Esophagus squamous epithelium (tissue), 5 donors: ENCODE measurements at places on chromosomes 6 and 20.
A peak's percentile ranks its signal among the peaks of the same experiment; 100 is the strongest.

- DNase-seq, result no peak
- H3K4me3 ChIP-seq, result peak overlapping the region; percentile 62
- peaks cover 51% of the 10 kb centered on the region for H3K4me1 ChIP-seq
- H3K27ac ChIP-seq, result peak overlapping the region; percentile 80
- no peaks in the 10 kb centered on the region for H3K36me3 ChIP-seq
Observed at GRCh38 chr6:31462026-31462963, 35.6 kb upstream of the MICB start.

DNA sequence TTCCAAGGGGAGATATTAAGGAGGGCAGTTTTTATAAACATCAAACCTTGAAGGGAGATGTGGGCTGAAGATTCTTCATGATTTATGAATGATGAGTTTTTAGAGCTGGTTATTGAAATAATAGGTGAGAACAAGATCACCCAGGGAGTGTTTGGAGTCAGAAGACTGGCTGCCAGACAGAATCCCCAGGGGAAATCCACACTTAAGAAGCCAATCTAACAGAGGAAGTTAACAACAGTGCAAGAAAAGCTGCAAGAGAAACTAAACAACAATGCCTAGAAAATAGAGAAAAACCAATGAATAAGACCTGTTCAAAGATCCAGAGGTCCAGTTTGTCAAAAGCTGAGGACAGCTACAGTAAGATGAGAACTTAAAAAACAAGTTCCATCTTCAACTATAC lies 167.9 kb upstream of the MAN1A1 start:
- no peaks in the 10 kb centered on the region for H3K27me3 ChIP-seq
- H3K4me3 ChIP-seq, result no peak overlapping the region
- no peak for DNase-seq
- no peaks in the 10 kb centered on the region for H3K4me1 ChIP-seq
- no peaks in the 10 kb centered on the region for H3K36me3 ChIP-seq

DNA sequence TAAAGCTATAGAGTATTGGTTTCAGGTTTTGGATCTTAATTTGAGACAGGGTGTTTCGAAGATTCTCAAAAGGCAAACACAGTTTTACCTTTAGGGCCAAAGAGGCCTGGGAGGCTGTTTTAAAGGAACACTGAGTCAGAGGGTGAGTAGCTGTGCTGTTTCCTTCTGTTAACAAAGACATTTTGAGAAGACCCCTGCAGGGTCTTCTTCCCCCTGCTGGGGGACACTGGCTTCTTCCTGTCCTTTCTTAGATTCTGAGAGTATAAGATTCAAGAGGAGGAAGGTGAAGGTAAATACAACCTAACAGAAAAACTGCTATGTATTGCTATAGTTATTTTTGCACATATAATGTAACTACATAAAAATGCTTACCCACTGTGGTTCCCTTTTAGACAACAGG lies 19.0 kb downstream of the HS3ST5 start:
- no peak overlapping the region for H3K4me3 ChIP-seq
- H3K4me1 ChIP-seq, result no peaks in the 10 kb centered on the region
- no peak overlapping the region for H3K27ac ChIP-seq
- no peak for DNase-seq
- H3K36me3 ChIP-seq, result no peaks in the 10 kb centered on the region
- no peaks in the 10 kb centered on the region for H3K27me3 ChIP-seq

GRCh38 chr20:50253101-50253500 lies 62.5 kb downstream of the CEBPB start:
- no peaks in the 10 kb centered on the region for H3K27me3 ChIP-seq
- H3K36me3 ChIP-seq, result no peaks in the 10 kb centered on the region
- no peak overlapping the region for H3K27ac ChIP-seq
- peaks cover 16% of the 10 kb centered on the region for H3K4me1 ChIP-seq
- no peak overlapping the region for H3K4me3 ChIP-seq
- no peak for DNase-seq

- no peaks in the 10 kb centered on the region for H3K4me1 ChIP-seq
- H3K4me3 ChIP-seq, result no peak overlapping the region
- H3K36me3 ChIP-seq, result no peaks in the 10 kb centered on the region
- no peak for DNase-seq
- H3K27ac ChIP-seq, result no peak overlapping the region
Observed at GRCh38 chr6:9830808-9831207, 584.1 kb downstream of the TFAP2A start.

DNA sequence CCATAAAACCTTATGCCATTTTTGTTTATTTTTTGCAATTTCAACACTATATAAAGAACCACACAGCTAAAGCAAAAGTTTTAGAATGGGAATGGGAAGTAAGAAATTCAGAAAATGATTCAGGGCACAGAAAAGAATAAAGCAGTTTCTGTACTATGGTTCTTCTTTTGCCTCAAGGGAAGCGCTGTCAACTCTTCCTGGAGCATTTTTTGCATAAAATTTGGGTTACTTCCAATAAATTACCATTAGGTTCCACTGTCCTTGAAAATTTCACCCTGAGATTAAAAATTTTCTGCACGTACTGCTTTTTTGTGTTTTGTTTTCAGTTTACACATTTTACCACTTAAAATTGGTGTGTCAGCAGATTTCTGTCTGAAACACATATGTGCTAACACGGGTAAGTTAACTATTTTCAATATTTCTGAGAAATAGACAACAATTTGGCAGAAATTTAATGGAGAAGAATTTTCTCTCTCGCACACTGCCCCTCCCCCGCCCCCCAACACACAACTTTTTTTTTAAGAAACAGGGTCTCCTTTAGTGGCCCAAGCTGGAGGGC lies 79.6 kb downstream of the ADAT2 start:
- H3K4me3 ChIP-seq, result no peak overlapping the region
- H3K36me3 ChIP-seq, result no peaks in the 10 kb centered on the region
- H3K27ac ChIP-seq, result no peak overlapping the region
- no peaks in the 10 kb centered on the region for H3K27me3 ChIP-seq

DNA sequence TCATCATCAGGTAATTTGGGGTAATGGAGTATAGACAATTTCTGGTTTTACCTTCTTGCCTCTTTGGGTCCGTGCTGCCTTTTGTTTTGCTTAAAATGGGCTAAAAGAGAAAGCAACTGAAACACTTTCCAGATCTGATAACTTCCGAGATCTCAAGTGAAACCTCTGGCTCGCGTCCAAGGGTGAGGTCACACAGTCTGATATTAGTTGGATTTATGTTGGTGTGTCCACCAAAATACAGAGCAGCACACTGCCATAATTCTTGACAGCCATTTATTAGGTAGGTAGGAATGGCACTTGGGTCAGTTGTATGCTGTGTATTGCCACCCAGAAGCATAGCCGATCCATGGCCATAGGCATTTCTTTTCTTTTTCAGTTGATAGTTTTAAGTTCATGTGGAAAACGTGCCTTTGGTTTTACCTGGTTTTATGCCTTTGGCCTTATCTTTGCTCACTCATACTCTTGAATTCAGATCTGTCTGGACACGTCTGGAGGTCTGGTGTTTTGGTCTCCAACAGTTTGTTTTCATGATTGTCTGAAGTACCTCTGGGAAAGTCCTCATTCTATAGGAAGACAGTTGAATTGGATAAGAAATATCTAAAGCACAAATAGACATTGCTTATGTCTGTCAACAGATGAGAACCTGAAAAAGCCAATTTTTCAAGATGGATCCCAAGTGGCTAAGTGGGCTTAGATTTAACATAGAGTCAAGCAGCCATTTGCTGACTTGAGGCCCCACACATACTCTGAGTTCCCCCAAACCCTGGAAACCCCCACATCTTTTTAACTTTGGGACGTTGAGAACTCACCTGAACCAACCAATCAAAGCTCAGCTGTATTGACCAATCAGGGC lies 320.8 kb downstream of the SOX4 start:
- no peak overlapping the region for H3K4me3 ChIP-seq
- no peak for DNase-seq
- no peaks in the 10 kb centered on the region for H3K36me3 ChIP-seq

- H3K27me3 ChIP-seq, result no peaks in the 10 kb centered on the region
- H3K4me1 ChIP-seq, result peaks cover 6% of the 10 kb centered on the region
- peak overlapping the region; percentile 98 for H3K27ac ChIP-seq
- peak overlapping the region; percentile 77 for H3K4me3 ChIP-seq
- DNase-seq, result no peak
Observed at GRCh38 chr6:32854376-32855178, 585 bp downstream of the PSMB9 start.

GRCh38 chr6:136007345-136007744 lies 155.8 kb downstream of the PDE7B start:
- no peak for DNase-seq
- H3K36me3 ChIP-seq, result no peaks in the 10 kb centered on the region
- no peak overlapping the region for H3K27ac ChIP-seq
- H3K27me3 ChIP-seq, result no peaks in the 10 kb centered on the region

- H3K36me3 ChIP-seq, result no peaks in the 10 kb centered on the region
- no peak overlapping the region for H3K4me3 ChIP-seq
- peaks cover 15% of the 10 kb centered on the region for H3K4me1 ChIP-seq
- no peak for DNase-seq
- H3K27ac ChIP-seq, result no peak overlapping the region
Observed at GRCh38 chr20:62506087-62506486, 30.3 kb upstream of the GATA5 start.
